ENCODE measurements at places on chromosomes 12 and 14.
A peak's percentile ranks its signal among the peaks of the same experiment; 100 is the strongest.

DNA sequence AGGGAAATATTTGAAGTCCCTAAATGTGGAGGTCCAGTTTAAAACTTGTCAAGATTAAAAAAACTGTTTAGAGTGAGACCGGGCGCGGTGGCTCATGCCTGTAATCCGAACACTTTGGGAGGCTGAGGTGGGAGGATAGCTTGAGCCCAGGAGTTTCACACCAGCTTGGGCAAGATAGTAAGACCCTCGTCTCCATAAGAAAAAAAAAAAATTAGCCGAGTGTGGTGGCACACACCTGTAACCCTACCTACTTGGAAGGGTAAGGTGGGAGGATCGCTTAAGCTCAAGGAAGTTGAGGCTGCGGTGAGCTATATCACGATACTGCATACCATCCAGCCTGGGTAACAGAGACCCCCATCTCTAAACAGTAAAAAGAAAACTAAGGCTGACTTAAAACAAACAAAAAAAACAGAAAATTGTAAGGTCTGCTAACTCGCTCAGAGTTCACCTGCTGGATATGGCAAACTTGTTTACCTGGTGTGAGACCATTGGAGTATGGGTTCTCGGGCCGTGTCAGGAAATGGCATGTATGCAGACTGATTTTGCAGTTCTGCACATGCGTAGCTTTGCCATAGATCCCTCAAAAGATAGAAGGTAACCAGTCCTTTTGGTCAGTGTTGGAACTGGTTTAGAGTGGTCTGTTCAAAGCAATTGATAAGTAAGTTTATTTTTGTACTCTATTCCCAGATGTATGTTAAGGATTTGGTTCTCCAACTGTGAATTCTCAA lies 2.1 kb downstream of the RNF10 start:
- DNase-seq, result peak; percentile 15

- no peak for DNase-seq
Measured at GRCh38 chr12:113899561-113900471, 66.3 kb downstream of the RBM19 start.

- no peak for DNase-seq
Measured at GRCh38 chr12:81147292-81147919, 69.5 kb downstream of the ACSS3 start.

GRCh38 chr14:89730687-89731086 lies 223.8 kb downstream of the EFCAB11 start:
- DNase-seq, result no peak

DNA sequence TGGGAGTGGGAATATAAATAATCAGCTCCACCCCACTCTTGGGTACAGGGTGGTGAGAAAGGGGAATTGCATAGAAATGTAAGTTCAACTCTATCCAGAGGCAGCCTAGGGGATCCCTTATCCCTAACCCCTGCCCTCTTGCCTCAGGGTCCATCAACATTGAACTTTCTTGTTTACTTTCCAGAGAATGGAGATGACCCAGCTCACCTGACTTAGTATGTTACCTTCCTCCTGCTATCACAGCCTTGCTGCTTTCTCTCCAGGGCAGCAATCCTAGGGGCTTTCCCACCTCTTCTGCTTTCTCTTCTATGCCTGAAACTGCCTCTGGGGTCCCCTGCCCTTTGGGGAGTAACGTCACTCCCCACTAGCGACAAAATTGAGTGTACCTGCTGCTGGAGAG lies 2.7 kb downstream of the LRP1 start:
- no peak for DNase-seq

GRCh38 chr12:115801871-115802270 lies 475.6 kb downstream of the MED13L start:
- DNase-seq, result no peak

GRCh38 chr12:5708371-5708770 lies 236.7 kb downstream of the ANO2 start:
- no peak for DNase-seq

DNA sequence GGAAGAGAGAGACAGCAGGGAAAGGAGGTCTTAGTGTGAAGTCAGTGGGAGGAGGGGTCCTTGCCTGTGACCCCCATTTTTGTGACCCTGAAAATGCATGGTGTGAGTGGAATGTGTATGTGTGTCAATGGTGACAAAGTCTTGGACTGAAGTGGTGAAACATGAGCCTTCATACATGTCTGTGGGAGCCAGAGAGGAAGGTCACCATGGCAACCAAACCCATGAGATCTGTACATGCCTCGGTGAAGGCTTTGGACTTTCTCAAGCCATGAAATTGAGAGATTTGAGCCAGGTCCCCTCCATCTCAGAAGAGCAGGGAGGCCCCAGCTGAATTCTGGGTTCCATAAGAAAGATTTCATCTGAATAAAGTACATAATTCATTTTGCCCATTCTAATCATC lies 108.7 kb downstream of the TTC8 start:
- no peak for DNase-seq

- no peak for DNase-seq
Measured at GRCh38 chr12:93243689-93244513, 133.8 kb upstream of the NUDT4 start.

- DNase-seq, result no peak
Measured at GRCh38 chr14:51284241-51284640, 44.2 kb downstream of the TMX1 start.

DNA sequence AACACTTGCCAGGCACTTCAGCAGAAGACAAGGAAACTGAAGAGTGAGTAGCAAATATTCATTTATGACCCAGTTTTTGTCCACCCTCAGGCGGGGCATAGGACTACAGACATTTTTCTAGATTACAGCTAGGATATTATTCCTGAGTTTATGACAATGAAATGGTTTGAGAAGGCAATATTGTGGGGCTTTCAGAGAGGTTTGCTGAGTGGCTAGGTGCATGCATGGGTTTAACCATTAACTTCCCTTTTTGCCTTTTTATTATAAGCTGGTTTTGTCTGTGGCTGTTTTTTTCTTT lies 104.0 kb upstream of the BCAT1 start:
- no peak for DNase-seq

- no peak for DNase-seq
Measured at GRCh38 chr14:60197629-60198303, 32.6 kb upstream of the DHRS7 start.

GRCh38 chr12:122080149-122081082 lies 1.9 kb downstream of the MLXIP start:
- DNase-seq, result no peak

DNA sequence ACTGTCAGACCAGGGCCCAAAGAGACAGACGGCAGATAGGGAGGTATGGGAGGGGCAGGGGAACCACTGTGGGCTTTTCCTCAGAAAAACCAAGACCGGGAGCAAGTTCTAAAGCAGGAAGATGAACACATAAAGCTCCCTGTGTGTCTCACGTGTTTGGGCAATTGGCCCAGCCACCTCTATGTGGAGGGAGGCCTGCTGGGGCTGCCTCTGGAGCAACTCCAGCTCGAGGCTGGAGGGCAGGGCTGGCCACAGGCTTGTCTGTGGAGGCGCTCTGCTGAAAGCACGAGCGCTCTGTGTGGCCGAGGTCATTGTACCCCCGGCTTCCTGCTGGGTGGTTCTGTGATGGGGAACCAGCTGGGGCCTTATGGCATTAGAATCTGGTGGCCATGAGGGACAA lies 36.4 kb downstream of the TRAFD1 start:
- DNase-seq, result no peak

GRCh38 chr12:95282266-95282665 lies 64.7 kb downstream of the VEZT start:
- DNase-seq, result no peak

GRCh38 chr14:70662080-70662479 lies 20.4 kb downstream of the TTC9 start:
- DNase-seq, result no peak

DNA sequence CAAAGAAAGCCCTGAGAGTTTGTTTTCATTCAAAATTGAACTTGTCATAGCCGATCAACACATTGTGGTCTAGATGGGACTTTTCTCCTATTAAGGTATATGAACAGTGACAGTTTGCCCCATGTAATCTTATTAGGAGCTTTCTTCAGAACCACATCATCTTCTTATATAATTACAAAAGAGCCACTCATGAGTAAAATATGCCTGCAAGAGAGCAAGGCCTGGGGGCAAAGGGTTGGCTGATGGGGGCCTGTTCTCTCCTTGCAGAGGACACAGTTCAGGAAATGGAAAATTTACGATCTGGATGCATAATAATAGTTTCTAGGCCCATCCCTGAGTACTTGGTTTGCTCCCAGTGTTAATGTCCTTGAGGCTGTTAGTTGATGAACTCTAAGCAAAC lies 87.8 kb downstream of the FLRT2 start:
- DNase-seq, result no peak

DNA sequence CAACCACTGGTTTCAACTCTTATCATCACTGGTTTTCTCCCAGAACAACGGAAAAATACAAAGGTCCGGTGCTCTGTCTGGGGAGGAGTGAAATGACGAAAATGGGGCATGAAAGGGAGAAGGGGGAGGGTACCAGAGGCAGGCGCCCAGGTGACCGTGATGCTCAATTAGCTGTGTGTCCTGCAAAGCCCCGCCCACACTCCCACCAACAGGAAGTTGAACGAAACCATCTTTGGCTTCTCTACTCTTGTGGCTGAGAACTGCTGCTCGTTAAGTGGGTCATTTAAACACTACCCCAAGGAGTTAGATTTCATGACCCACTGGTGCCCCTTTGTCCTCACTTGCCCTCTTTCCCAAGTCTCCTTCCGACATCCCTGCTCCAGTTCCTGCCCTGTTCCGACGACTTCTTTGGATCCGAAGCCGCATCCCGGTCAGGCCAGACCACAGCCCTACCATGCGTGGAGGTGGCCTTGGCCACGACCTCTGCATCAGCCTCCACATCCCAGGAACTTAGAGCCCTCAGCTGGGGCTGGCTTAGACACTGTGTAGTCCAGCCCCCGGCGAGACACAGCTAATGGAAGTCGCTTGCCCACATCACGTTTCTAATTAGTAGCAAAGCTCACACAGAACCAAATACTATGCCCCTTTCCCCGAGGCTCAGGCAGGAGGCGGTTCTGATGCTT lies 11.4 kb upstream of the LRTM2 start:
- DNase-seq, result no peak

DNA sequence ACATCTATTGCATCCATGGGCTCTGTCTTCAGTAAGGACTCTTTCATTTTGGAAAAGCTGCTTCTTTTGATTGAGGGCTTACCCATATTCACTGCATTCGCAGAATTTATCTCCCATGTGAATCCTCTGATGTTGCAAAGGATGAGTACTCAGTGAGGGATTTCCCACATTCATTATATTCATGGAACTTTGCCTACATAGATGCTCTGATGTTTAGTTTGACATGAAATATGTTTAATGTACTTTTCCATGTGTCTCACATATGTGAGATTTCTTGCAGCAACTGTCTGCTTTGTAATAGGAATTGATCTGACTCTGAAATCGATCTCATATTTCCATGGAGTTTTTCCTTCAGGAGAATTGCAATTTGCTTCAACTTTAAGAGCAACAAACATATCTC lies 1699.6 kb upstream of the FLRT2 start:
- no peak for DNase-seq

- DNase-seq, result no peak
Measured at GRCh38 chr14:62084020-62084419, 321.8 kb downstream of the SNAPC1 start.

DNA sequence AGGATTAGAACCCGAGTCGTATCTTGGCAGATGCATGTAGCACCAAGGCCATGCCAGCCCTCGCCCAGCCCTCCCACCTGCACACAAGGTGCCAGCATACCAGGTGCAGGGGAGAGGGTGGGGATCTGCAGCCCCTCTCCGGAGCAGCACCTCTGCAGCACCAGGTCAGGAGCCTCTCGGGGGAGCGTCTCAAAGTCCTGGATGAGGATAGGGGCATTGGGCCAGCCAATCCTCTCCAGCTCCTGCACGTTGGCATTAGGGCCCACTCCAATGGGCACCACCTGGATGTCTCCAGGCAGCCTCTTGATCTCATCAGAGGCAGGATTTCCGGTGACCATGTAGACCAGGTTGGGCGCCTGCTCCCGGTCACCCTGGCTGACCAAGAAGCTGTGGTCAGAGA lies 73.2 kb upstream of the ANO2 start:
- no peak for DNase-seq

DNA sequence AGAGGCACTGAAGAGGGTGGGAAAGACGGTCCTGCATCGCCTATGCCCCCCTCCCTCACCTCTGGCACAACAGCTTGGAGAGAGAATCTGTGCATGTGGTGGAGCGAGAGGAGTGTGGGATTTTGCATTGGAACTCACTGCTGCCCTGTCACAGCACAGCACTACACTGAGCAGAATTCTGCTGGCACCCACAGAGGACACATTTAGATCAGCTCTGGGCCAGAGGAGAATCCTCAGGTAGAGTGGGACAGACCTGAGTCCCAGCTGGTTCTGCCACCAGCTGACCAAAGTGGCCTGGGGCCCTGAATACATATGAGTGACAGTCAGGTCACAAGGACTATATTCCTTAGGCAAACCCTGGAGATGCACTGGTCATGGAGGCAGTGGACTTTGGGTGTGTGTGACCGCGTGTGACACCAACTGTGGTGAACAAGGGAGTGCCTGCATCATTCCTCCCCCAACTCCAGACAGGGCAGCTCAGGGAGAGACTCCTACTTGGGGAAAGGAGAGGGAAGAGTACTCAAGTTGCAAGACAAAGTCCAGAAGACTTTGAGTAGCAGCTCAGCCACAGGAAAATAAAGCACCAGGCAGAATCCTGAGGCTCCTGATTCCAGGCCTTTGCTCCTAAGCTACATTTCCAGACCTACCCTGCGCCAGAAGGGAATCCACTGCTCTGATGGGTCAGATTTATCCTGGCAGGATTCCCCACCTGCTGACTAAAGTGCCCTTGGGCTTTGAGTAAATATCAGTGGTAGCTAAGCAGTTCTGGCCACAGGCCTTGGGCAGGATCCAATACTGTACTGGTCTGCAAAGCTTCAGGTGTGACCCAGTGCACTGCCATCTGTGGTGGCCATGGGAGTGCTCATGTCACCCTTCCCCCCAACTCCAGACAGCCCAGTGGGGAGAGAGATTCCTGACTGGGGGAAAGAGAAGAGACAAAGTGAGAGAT lies 10.6 kb upstream of the ACOT1 start:
- DNase-seq, result no peak

DNA sequence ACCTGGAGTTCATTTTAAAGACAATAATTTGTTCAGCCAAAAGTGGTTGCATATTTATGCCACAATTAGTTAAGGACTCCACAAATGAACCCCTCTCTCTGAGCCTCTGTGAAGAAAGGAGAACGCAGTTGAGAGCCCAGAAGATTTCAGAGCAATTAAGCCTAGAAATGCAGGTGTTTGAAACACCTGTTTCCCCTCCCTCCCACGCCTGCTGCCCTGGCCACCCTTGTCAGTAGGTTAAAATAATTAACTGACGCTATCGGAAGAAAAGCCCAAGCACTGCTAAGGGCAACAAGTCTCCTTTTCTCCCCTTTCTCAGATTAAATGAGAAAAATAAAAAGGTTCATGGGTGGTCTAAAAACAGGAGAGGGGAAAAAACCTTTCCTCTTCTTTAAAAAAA lies 99.2 kb downstream of the PPM1A start:
- no peak for DNase-seq

DNA sequence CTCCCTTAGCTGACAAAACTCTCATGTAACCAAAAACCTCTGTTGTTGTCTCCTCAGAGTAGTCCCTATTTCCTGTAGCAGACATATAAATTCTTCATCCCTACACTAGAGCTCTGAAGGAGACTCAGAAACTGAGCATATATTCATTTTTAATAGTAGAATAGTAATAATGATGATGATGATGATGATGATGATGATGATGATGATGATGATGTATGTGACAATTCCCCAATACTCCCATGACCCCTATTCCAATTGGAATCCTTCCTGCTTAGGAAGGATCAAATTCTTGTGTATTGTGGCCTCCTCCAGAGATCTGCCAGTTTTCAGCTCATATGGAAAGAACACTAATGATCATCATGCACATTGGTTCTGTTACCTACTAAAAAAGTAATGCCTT lies 26.7 kb downstream of the RASSF9 start:
- no peak for DNase-seq
